ENCODE measurements at places on chromosomes 3 and 15. TPM values are rescaled to one million over a fixed set of nuclear protein-coding genes. Genes with fewer than 3 reads are reported as not detected.

The SCAANT1 gene
- not detected for total RNA-seq

The ZNF774 gene
- 1.5 TPM for total RNA-seq

The MYLK gene
- total RNA-seq: 52.7 TPM

The LRRIQ4 gene
- total RNA-seq: not detected

The RTP3 gene
- total RNA-seq: not detected

The PLSCR4 gene
- 1.6 TPM for total RNA-seq

The TM4SF18 gene
- 0.23 TPM for total RNA-seq

The PRR20G gene
- not detected for total RNA-seq

The DISP2 gene
- 0.51 TPM for total RNA-seq

The UBE2E2 gene
- total RNA-seq: 35.8 TPM

GRCh38 chr3:132543011-132543739 is 53.9 kb upstream of the ACKR4 start:
- DNase-seq: peak; percentile 54

GRCh38 chr15:66364944-66365528 is 8.6 kb upstream of the TIPIN start:
- DNase-seq: no peak

DNA sequence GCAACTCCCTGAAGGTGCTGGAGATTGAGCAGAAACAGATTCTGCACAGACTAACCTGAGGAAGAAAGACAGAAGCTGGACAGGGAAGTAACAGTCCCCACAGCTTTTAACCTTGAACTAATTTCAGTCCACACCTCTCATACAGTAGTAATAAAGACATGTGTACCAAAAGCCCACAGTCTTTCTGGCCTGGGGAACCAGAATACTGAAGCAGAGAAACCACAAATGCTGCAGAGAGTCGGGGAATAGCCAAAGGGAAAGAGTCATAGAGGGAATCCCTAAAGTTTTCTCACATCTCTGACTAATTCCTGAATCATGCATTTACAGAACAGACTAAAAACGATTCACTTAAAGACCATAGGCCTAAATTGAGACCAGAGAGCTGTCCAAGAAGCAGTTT is 503.4 kb upstream of the NECTIN3 start:
- peak; percentile 63 for DNase-seq

DNA sequence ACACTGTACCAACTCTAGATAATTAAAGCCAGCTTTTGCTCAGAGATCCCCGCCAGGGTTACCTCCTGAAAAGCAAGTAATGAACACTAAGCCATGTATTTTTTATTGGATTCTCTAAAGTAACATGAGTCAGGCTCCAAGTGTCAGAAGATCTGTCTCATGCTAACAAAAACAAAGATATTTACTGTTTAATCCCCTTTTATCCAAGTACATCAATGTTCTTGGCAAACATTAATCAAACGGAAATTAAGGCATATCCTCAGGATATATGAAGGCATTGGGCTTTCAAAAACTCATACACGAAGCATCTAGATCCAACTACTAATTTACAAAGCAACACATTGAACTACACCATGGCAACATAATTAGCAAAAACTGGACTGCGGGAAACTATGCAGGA is 37.2 kb downstream of the MYO5A start:
- DNase-seq: no peak

DNA sequence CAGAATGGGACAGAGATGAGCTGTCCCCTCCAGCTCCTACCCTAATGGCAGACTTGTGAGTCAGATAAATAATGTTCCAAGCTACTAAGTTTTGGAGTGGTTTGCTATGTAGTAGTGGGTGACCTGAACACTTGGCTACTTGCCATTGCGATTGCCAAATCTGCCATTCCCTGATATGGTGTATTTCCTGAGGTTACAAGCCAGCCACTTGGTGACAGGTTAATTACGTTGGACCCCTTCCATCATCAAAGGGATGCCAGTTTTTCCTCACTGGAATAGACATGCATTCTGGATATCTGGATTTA is 33.6 kb downstream of the MORF4L1 start:
- peak; percentile 68 for DNase-seq

DNA sequence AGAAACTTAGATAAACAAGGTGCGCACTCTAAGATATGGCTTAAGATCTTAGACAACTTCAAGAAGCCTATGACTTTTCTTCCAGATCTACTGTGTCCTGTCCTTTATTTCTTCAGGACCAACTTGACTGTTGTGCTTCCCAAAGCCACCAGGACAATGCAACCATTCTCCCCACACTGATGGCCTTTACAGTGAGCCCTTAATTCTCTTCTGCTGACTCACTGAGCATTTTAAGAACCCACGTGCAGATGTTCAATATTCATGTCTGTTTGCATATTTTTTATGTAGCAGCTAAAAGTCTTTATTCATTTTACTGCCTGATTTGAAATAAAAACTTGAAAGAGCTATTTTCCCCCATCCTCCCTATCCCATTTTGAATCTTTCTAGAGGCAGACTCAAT is 103.3 kb upstream of the SLC2A2 start:
- no peak for DNase-seq

DNA sequence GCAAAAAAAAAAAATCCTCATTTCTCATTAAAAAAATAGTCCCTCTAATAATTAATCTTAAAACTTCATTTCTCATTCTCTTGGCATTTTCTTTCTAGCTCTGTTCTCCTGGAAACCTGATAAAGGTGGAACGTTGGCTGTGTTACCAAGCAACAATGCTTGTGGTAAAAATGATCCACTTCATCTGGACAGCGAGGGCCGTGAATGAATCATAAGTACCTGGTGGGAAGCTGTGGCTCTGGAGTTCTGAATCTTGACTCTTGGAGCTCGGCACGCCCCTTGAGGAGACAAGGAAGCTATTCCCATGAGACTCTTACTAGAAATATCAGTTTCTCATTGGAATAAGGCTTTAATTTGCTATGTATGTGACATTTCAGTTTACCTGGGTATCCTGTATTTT is 32.5 kb downstream of the BCL2L10 start:
- DNase-seq: peak; percentile 90

GRCh38 chr3:148074946-148075345 is 622.8 kb upstream of the AGTR1 start:
- DNase-seq: no peak

GRCh38 chr15:77004189-77004588 is 9.3 kb downstream of the PSTPIP1 start:
- no peak for DNase-seq

GRCh38 chr15:55917881-55918296 is 75.5 kb downstream of the NEDD4 start:
- DNase-seq: peak; percentile 69

Measured in Daoy (cell line).